Activated CD4-positive, alpha-beta T cell treated with anti-CD3 and anti-CD28 coated beads for 24 hours (primary cell): ENCODE measurements at places on chromosomes 7 and 10.

DNA sequence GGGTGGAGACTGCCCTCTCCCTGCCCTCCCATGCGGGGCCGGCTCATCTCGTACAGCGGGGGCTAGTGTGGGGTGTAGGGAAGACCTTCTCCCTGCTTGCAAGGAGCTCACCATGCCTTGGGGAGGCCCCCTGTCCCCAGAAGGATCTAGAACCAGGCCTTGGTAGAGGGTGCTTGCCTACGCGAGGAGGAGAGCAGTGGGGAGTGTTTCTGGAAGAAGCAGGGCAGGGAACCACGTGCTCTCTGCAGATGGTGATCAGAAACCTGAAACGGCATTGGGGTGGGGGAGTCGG, 2.7 kb downstream of the MAFK start:
- DNase-seq = no peak

- no peak for DNase-seq
Observed at GRCh38 chr10:26064106-26064505, 130.1 kb downstream of the MYO3A start.

DNA sequence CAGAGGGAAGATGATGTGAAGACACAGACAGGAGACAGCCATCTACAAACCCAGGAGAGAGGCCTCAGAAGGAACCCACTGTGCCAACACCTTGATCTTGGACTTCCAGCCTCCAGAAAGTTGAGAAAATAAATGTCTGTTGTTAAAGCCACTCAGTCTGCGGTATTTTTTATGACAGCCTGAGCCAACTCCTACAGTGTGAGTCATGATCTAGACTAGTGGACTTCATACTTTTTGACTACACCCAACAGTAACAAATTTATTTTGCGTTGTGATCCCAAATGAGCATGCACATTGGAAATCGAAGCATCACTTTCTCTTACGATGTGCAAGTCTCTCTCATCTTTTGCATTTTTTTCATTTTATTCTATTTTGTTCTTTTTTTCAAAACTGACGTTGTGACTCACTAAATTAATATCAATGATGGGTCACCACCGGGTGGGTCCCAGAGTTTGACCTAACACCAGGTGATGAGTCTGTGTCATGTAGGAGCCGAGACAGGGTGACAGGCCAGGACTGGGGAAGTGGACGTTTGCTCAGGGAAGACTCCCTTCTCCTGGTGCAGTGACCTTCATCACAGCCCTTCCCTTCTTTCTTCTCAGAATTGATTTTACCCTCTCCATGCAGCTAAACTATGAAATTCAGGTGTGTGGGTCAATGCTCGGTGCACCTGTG, 28.9 kb downstream of the PHYH start:
- no peak for DNase-seq

DNA sequence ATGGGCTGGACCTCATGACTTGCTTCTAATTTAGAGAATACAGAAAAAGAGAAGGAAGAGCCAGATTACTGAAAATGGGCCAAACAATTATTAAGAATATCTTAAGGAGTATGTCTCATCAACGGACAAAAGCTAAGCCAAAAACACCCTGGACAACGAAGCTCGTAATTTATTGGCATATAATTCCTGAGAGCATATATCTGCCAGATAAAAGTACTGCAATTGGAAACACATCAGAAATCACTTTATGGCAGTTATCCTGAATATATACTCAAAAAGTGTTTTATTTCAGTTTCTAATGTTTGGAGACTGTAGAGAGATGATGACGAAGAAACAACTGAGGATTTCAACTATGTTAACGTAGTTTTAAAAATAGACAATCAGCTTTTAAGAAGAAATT, 211.8 kb downstream of the CSTF2T start:
- DNase-seq = no peak

GRCh38 chr10:85916994-85917573, 449.5 kb downstream of the GRID1 start:
- no peak for DNase-seq
